ENCODE measurements at places on chromosomes 4 and X. TPM values are rescaled to one million over a fixed set of nuclear protein-coding genes. Genes with fewer than 3 reads are reported as not detected.

GRCh38 chr4:16669036-16669435 lies 229.4 kb downstream of the LDB2 start:
- H3K27ac ChIP-seq, result no peak overlapping the region
- H3K4me3 ChIP-seq, result no peak overlapping the region
- H3K4me1 ChIP-seq, result peaks cover 10% of the 10 kb centered on the region
- no peaks in the 10 kb centered on the region for H3K36me3 ChIP-seq
- no peaks in the 10 kb centered on the region for H3K27me3 ChIP-seq

- H3K4me3 ChIP-seq, result no peak overlapping the region
- no peaks in the 10 kb centered on the region for H3K4me1 ChIP-seq
- peak overlapping the region; percentile 56 for H3K27ac ChIP-seq
- H3K36me3 ChIP-seq, result no peaks in the 10 kb centered on the region
Observed at GRCh38 chrX:125204681-125205132, 115.0 kb upstream of the TEX13C start.

DNA sequence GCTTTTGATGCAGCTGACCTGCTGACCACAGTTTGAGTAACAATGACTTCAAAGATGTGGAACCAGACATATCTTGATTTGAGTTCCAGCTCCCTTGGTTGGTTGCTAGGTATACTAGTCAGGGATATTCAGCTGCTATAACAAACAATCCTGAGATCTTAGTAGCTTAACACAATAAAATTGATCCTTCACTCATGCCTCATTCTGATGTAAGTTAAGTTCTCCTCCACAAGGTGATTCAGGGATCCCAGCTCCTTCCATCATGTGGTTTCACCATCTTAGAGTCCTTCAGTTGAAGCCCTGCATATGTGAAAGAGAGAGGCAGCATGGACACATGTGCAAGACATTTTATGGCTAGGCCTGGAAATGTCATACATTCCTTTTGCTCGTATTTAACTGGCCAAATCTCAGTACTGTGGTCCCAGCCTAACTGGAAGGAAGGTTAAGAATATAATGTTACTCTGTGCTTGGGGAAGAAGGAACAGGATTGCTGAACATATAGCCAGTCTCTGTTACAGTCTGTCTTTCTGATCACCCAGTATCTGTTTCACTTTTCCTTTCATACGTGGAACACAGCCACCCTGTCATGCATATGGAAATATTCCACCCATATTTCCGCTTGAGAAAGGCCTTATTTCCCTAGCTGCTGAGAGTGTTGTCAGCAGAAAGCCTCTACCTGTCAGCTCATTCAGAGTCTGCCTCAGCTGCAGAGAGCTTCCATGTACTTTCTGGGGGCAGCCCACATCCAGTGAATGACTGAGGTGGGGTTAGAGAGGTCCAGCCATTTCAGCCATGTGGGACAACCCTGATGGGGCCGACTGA lies 7.1 kb downstream of the SMIM9 start:
- H3K4me1 ChIP-seq, result no peaks in the 10 kb centered on the region
- no peaks in the 10 kb centered on the region for H3K27me3 ChIP-seq

DNA sequence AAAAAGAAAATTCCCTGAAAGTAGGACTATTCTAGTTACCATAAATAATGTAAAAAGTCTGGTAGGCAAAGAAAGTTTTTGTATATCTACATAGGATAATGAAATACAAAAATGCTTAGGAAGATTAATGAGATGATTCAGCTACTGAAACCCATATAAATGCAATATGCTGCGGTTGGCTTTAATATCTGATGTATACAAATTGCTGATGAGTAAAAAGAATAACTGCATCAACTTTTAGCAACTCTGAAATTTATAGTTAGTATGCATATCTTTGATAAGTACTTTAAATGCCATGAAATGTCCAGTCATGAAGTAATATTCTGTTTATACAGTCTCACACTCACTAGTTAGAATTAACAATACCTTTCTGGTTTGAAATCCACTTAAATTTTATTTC lies 404.8 kb downstream of the TLL1 start:
- no peak overlapping the region for H3K27ac ChIP-seq
- no peaks in the 10 kb centered on the region for H3K36me3 ChIP-seq
- no peaks in the 10 kb centered on the region for H3K4me1 ChIP-seq
- no peak overlapping the region for H3K4me3 ChIP-seq
- no peak for DNase-seq
- no peaks in the 10 kb centered on the region for H3K27me3 ChIP-seq

DNA sequence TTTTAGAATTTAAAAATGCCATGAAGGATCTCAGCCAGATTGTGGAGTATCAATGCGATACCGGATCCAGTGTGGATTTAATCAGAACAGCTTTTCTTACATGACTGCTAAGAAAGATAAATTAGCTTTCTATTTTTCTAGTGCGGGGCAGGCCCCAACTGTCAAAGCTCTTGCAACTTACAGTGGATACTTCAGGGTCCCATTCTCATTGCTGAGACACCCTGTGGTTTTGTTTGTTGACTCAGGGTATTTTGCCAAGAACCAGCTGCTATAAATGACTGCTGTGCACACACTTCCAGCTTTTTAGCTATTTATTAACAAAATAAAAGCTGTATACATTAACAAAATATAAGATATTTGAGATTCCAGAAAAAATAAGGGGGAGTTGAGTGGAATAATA lies 166.4 kb downstream of the DCLK2 start:
- no peak overlapping the region for H3K4me3 ChIP-seq
- no peaks in the 10 kb centered on the region for H3K4me1 ChIP-seq
- no peaks in the 10 kb centered on the region for H3K27me3 ChIP-seq
- no peak overlapping the region for H3K27ac ChIP-seq
- DNase-seq, result no peak

DNA sequence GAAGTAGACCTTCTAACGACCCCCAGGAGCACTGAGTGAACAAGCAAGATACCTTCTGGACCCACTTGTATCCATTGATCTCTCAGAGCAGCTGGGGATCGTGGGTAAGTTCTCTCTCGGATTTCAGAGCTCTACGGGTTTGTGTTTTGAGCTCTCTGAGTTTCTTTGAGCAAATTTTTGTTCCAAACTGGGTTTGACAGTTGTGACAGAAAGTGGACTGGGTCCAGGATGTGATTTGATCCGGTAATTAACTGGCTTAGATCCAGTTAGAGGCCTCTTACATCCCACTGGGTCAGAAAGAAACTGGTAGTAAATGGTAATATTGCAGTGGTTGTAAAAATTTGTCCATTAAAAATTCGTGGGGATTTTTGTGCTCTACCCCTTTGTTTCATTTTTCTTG lies 459.2 kb downstream of the INPP4B start:
- H3K4me1 ChIP-seq, result peaks cover 53% of the 10 kb centered on the region
- no peaks in the 10 kb centered on the region for H3K27me3 ChIP-seq
- H3K27ac ChIP-seq, result peak overlapping the region; percentile 54
- DNase-seq, result peak; percentile 41

DNA sequence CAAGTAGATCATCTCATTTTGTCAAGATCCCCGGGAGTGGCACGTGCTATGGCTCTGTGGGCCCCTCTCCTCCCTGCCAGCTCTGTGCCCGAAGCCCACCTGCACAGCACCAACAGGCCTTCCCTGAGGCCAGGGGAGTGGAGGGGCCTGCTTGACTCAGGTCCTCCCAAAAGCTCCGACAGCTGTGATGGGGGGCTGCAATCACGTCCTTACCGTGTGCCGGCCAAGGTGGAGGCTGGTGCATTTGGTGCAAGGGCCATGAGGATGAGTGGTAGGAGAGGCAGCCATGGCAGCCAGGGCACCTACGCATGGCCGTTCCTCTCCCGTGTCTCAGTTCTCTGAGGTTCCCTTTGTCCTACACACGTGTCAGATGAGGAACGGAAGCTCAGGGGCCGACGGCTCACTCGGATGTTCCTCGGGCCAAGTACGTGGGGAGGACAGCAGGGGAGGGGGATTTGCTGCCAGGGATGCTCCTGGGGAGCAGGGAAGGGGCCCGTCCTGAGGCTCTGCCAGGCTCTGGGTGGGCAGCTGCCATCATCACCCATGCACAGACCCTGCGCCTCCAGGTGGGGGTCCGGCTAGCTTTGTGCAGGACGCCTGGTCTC lies 95.8 kb downstream of the HMX1 start:
- no peak for DNase-seq
- H3K36me3 ChIP-seq, result no peaks in the 10 kb centered on the region
- no peak overlapping the region for H3K27ac ChIP-seq
- H3K4me3 ChIP-seq, result no peak overlapping the region

DNA sequence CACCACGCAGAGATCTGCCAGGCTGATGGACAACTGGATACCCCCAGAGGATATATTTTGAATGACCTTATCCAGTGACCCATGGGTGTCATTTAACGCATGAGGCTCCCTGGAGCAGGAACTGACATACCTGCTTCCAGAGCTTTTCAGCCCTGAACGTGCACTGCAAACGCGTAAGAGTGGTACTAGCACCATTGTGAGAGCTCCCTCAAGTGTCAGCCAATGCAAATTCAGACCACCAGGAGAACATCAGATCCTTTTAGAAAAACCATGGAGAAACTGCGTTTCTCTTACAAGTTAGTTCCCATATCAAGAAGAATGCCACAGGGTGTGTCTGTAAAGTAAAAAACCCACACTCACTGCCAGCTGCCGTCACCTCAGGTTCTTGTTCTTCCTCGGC lies 7.3 kb downstream of the TREX2 start:
- H3K36me3 ChIP-seq, result no peaks in the 10 kb centered on the region
- no peaks in the 10 kb centered on the region for H3K27me3 ChIP-seq
- DNase-seq, result peak; percentile 30
- H3K4me3 ChIP-seq, result no peak overlapping the region

- no peaks in the 10 kb centered on the region for H3K4me1 ChIP-seq
- peaks cover 20% of the 10 kb centered on the region for H3K36me3 ChIP-seq
- no peaks in the 10 kb centered on the region for H3K27me3 ChIP-seq
- H3K4me3 ChIP-seq, result peak within 1 kb of the TSS; percentile 69
- H3K27ac ChIP-seq, result peak within 1 kb of the TSS; percentile 97
- peak; percentile 90 for DNase-seq
Observed at GRCh38 chrX:136880452-136881013, at the start of gene RBMX. TSS of gene RBMX (minus strand) at chrX:136880725. CDS start at chrX:136879427, 1,298 bp downstream.

DNA sequence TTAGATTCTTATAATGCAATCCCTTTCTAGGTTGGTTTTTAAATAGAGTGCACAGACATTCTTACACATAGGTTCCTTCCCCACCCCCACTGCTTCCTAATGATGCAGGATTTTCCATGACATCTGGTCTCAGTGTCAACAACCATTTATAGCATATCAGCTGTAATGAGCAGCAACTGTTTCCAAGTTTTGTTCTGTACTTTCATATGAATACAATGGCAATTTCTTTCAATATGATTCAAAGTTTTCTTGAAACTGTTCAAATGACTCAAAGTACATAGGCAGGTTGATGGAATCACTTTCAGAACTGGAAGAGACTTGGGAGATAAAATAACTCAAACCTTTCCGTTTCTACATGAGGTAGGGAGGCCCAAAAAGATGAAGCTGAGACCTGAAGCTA lies 220.7 kb downstream of the CAMK2D start:
- H3K36me3 ChIP-seq, result no peaks in the 10 kb centered on the region
- H3K4me3 ChIP-seq, result no peak overlapping the region
- no peaks in the 10 kb centered on the region for H3K4me1 ChIP-seq
- DNase-seq, result no peak
- H3K27me3 ChIP-seq, result no peaks in the 10 kb centered on the region
- no peak overlapping the region for H3K27ac ChIP-seq

- peaks cover 22% of the 10 kb centered on the region for H3K4me1 ChIP-seq
- DNase-seq, result no peak
- no peaks in the 10 kb centered on the region for H3K27me3 ChIP-seq
Observed at GRCh38 chrX:47217121-47217851, 1.2 kb upstream of the CDK16 start.

DNA sequence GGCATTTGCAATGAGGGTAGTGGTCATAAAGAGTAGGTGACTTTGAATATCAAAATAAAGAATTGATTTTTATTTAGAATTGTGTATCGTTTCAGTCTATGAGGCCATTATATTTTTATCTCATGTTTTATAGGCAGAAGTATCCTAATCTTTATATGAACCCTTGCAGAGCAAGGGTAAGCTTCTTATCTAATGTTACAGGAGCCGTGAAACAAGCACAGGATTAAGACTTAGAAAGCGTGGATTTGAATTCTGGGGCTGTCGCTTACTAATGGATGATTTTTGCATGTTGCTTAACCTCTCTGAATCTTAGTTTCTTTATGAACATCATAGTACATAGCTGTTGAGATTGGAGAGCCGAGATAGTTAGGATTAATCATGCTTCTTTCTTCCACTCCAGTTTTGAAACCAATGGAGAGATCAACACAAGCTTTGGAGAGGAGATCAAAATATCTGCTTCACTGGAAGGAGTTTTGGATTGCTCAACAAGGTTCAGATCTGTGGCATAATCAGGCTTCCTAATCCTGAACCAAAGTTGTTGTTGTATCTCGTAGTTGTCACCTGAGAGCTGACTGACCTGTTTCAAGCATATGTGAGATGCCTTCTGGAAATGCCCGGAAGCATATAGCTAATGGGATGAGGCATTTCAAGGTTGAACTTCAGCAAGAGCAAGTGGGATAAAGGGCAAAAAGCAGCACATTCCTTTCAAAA lies 166.9 kb upstream of the GK2 start:
- H3K4me3 ChIP-seq, result no peak overlapping the region
- DNase-seq, result no peak
- H3K36me3 ChIP-seq, result no peaks in the 10 kb centered on the region
- H3K4me1 ChIP-seq, result no peaks in the 10 kb centered on the region
- no peak overlapping the region for H3K27ac ChIP-seq

DNA sequence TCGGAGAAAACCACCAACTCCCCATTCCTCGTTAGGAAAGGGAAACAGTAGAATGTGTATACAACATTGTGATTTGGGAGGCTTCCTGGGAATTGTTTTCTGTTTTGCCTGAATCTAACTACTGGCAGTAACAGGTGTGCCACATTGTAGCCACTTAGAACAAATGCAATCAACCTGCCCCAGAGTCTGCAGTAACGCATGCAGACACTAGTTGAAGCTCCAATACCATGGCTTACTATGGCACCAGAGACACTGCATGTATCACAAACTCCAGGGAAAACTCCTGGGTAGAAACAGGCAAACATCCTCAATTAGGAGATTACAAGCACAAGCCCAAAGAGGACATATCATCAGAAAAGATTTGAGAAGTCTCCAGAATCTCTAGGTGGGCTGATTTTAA lies 154.2 kb upstream of the NEIL3 start:
- H3K4me1 ChIP-seq, result no peaks in the 10 kb centered on the region
- H3K27me3 ChIP-seq, result no peaks in the 10 kb centered on the region
- H3K36me3 ChIP-seq, result no peaks in the 10 kb centered on the region
- no peak overlapping the region for H3K27ac ChIP-seq

Gene ZCCHC12
- total RNA-seq, result 4.3 TPM

Gene HPGD
- 2.6 TPM for total RNA-seq

Gene ATP2B3
- total RNA-seq, result not detected

Gene MFAP3L
- total RNA-seq, result 10.6 TPM

Gene GATA1
- not detected for total RNA-seq

Gene PNMA6F
- total RNA-seq, result not detected

Gene MTNR1A
- not detected for total RNA-seq

Gene TMEM150C
- total RNA-seq, result 18.8 TPM

Gene SPANXA1
- total RNA-seq, result not detected

Gene ZNF280C
- 4.8 TPM for total RNA-seq

Gene TXK
- 3.6 TPM for total RNA-seq

All from thyroid gland (tissue), 4 donors.